ENCODE measurements at places on chromosomes 5 and 9.
A peak's percentile ranks its signal among the peaks of the same experiment; 100 is the strongest.

GRCh38 chr9:93869088-93869487 is 86.1 kb downstream of the BARX1 start:
- DNase-seq: no peak

GRCh38 chr5:115842089-115842935 is 577 bp downstream of the AP3S1 start:
- DNase-seq: no peak

DNA sequence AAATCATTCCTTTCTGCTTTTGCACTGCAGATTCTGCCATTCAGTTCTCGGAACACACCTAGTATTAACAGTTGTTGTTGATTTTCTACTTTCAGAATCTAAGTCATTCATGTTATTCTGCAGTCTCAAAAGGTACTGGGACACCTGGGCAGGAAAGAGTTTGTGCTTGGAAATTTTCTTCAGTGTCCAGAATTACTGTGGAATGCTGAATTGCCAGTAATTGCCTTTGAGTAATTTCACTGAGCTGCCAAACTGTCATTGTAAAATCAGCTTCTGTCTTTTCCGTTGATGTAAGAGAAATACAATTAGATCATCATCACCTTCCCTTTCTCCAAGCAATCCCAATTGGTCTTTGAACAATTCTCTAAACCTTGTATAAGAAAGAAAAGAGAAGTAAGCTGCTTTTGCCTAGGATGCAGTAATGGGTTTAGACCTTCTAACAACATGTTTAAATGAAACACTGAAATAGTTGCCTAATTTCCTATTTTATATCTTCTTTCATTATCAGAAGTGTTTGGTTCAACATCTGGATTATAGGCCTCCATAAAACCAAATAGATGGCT is 75.7 kb upstream of the TGFBR1 start:
- DNase-seq: no peak

GRCh38 chr9:37184905-37185867 is 64.8 kb downstream of the ZCCHC7 start:
- DNase-seq: no peak

- no peak for DNase-seq
Measured at GRCh38 chr5:135458356-135458755, 6.2 kb upstream of the TIFAB start.

GRCh38 chr9:98971168-98971914 is 27.6 kb downstream of the COL15A1 start:
- peak; percentile 54 for DNase-seq

DNA sequence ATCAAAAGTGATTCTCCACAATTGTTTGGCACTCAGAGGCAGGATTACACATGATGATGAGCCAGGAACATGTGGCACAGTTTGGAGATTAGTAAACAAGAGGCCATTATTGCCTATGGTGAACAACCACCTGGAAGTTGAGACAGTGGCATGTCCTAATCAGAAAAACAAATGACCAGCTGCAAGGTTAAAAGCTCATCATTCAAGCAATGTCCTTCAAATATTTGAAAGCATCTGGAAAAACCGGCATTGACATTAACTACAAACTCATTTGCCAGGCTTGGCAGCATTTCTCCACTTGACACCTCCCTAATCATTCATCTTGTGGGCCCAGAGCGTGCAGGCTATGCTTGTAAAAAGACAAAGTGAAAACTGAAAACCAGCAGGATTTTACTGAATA is 80.6 kb upstream of the MEGF10 start:
- DNase-seq: no peak

DNA sequence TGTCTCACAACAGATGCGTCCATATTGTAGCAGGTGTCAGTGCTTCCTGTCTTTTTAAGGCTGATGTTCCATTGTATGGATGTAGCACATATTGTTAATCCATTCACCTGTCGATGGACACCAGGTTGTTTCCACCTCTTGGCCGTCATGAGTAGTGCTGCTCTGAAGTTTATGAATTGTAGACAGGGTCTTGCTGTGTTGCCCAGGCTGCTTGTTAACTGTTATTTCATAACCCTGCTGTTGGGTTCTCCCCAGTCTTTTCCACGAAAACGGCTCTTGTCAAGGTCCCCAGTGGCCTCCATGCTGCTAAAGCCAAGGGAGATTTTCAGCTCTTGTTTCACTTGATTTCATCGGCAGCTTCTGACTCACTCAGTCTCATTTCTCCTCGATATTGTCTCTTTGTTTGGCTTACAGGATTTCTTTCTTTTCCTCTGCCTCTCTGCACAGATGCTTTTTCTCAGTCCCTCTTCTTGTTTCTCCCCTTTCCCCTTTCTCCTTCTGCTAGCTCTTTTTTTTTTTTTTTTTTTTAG is 12.1 kb upstream of the PSD2 start:
- no peak for DNase-seq

- DNase-seq: no peak
Measured at GRCh38 chr5:178514851-178515418, 75.3 kb downstream of the COL23A1 start.

DNA sequence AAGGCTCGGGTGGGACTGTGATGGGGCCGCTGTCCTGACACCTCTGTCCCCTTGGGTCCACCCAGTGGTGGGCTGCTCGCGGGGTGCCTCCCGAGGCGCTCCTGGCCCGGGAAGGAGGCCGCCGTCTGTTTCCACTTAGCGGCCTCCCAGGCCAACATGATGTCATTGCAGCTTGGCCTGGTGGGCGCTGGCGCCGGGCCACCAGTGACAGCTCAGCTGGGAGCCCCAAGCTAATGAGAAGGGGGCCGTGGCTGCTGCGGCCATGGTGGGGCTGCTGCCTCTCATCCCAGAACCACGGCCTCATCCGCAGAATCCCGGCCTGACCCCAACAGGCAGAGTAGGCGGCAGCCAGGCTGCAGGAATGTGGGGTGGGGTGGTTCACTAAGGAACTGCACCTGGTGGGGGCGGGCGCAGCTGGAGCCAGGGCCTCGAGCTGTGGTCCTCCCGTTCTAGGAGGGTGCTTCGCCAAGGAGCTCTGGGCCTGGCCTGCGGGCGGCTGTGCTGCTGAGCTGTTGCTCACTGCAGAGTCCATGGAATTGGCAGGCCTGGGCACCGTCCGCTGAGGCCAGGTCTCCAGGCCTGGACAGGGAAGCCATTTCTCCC is 123.5 kb upstream of the COL5A1 start:
- DNase-seq: no peak

- DNase-seq: no peak
Measured at GRCh38 chr9:13360188-13360587, 80.7 kb upstream of the MPDZ start.

DNA sequence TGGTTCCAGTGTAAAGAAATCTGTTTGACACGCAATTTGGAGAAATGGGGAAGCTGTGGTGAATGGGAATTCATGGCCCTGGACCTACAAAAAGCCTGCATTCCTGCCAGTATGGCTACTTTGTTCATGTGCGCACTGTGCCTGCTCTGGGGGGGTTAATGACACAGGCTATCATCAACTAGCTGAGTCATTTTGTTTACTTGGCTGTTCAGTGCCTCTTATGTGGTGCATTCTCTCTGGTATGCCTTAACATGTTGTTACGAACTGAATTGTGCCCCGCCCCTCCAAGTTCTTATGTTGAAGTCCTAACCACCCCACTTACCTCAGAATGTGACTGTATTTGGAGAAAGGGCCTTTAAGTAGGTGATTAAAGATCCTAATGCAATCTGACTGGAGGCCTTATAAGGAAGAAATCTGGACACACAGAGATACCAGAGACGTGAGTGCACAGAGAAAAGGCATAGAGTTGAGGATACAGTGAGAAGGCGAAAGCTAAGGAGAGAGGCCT is 20.4 kb upstream of the UBAP1 start:
- DNase-seq: no peak

GRCh38 chr5:150789943-150790611 is 11.5 kb downstream of the SMIM3 start:
- no peak for DNase-seq

DNA sequence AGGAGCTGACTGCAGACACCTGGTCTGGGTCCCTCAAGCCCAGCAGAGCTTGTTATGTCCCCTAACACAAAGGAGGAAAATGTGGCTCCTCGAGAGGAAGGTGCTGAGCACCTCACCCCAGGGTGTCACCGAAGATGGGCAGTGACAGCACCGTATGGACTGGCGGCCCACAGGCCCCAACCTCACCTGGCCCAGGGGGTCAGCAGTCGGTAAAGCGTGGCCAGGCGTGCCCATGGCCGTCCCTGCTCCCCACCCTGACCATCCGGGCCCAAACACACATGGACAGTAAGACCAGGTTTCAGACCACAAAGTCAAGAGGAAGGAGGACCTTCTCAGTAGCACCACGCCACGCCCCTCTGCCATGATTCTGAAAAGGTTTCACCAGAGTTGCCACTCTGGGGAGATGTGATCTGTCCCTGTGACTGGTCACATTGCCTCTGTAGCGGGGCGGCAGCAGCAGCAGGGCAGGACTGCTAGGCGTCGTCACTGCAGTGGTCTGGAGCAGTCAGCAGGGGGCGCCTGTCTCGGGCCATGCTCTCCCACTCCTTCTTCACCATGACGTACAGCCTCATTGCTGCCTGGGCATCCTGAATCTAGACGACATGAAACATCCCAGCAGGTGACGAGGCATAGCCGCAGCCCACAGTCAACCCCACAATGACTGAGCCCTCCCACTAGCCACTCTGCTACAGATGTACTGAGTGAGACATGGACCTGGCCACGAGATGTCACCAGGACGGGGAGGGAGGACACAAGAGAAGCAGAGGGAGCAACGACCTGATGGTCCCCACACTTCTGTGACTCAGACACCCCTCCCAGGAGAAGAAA is 11.1 kb downstream of the REXO4 start:
- DNase-seq: peak; percentile 86

DNA sequence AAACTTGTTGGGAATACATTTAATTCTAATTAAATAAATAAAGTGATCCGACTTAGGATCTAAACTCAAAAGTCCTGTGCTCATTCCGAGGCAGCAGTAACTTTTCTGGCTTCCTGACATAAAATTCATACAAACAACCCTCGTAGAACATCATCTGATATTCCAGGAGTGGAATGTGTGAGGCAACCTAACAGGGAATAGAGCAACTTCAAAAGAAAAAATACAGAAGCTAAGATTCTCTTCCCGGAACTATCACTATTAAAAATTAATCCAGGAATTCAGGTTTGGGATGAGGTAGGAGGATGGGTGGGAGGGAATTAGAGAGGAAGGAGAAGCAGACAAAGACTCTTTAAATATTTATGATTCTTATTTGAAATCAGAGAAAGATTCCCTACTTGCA is 32.9 kb upstream of the TRIO start:
- no peak for DNase-seq

GRCh38 chr9:19583890-19584289 is 175.1 kb downstream of the ACER2 start:
- DNase-seq: no peak

- no peak for DNase-seq
Measured at GRCh38 chr5:124602925-124603650, 143.4 kb downstream of the ZNF608 start.

DNA sequence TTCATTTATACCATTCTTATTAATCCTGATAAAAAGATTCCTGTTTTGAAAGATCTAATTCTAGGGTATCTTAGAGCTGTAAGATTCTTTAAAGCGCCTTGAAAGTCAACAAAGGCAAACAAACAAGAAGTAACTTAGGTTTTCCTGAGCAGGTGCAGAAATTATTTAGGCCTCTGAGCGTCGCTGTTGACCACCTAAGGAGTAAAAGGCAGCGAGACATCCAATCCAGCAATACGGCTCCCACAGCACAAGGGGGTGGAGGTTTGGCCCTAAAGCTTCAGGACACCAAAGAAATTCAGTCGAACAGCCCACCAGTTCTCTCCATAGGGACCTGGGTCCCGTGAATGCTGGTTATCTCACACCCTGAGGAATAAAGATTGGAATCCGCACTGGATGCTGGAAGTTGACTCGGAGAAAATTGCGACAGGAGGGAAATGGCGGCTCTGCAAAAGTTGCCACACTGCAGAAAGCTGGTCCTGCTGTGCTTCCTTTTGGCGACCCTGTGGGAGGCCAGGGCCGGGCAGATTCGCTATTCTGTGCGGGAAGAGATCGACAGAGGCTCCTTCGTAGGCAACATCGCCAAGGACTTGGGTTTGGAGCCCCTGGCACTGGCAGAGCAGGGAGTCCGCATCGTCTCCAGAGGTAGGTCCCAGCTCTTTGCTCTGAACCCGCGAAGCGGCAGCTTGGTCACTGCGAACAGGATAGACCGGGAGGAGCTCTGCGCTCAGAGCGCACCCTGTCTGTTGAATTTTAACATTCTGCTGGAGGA is at the start of gene PCDHGA2:
Gene PCDHGA2, plus strand, starts transcription at position 223 of the 769 bp plus-strand sequence.
- DNase-seq: no peak

DNA sequence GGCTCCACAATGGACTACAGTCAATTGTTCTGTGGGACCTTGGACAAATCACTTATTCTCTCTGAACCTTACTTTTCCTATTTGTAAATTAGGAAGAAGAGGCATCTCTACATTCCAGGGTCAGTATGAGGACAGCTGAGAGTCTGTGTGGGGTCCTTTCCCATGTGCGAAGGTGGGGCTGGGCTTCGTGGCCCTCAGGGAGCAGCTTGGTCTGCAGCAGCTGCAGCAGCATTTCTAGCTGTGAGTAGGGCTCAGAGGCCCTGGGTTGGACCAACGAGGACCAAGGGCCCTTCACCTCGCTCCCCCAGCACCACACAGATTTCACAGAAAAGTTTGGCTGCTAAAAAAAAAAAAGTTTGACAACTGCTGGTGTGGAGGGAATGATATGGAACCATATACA is 9.4 kb upstream of the DDX41 start:
- no peak for DNase-seq

- DNase-seq: no peak
Measured at GRCh38 chr9:706073-706472, 135.4 kb upstream of the DMRT1 start.

- DNase-seq: no peak
Measured at GRCh38 chr9:93549611-93550010, 26.8 kb upstream of the PHF2 start.

DNA sequence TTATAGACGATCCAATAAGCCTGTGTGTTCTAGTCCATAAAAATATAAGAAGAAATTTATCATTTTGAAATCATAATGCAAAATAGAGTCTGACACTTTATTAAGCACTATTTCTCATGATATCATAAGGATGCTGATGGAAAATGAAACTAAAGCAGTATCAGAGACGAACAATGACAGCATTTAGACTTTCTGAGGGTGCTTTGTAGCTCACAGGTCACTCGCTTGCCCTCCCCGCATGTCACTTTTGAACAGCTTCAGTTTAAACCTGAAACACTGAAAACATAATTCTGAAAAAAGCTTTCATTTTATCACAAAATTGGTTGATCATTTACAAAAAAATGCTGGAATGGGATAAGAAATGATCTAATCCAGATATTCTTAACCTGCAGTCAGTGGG is 247.1 kb downstream of the EBF1 start:
- no peak for DNase-seq

- DNase-seq: no peak
Measured at GRCh38 chr5:39428640-39429039, 3.9 kb upstream of the DAB2 start.

GRCh38 chr5:32460702-32461101 is 16.2 kb upstream of the ZFR start:
- no peak for DNase-seq

GRCh38 chr5:119357808-119358529 is 2.1 kb downstream of the TNFAIP8 start:
- DNase-seq: no peak

All from frontal cortex (tissue), 4 donors.